Adrenal gland (tissue), 19 donors: ENCODE measurements at places on chromosomes 16 and 17.

DNA sequence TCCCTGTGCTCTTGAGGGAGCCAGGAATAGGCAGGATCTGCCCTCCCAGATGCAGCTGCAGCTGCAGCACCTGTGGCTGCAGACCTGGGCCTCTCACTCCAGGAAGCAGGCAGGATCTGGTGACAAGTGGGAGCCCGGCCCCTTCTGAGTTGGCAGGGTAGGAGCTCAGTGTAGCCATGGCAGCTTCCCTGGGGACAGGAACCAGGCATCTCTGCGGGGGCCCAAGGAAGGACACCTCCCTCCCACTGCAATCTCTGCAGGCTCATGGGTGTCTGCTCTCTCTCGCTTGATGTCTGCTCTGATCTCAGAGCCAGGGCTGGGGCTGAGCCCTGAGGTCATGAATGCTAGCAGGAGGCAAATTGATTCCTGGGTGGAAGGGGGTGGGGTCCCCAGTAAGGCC, 592.5 kb upstream of the CA10 start:
- DNase-seq = no peak

DNA sequence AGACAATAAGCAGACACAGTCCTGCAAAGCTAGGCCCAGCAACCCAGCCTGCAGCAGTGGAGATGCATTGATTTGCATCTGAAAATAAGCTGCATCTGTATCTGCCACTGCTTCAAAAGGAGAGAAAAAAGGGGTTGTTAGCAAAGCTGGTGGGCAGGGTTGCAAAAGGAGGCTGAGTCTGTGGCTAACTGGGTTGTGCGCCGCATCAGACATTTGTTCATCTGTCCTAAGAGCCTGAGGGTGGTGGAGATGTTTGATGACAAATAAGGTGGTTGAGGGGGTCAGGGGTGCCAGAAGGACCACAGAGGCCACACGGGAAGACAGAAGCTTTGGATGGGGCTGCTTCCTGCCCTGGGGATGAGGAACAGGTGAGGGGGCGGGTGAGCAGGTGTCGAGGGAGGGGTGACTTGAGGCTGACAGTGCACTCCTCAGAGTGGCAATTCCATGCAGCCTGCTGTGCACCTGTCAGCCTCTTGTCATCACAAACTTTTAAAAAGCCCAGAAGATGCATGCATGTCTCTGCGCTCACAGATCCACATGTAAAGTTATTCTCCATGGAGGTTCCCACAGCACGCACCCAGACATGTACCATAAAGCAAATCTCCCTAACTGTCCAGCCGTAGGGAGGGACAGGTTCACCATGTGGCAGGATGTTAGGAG, 35.4 kb downstream of the WSB1 start:
- DNase-seq = no peak

DNA sequence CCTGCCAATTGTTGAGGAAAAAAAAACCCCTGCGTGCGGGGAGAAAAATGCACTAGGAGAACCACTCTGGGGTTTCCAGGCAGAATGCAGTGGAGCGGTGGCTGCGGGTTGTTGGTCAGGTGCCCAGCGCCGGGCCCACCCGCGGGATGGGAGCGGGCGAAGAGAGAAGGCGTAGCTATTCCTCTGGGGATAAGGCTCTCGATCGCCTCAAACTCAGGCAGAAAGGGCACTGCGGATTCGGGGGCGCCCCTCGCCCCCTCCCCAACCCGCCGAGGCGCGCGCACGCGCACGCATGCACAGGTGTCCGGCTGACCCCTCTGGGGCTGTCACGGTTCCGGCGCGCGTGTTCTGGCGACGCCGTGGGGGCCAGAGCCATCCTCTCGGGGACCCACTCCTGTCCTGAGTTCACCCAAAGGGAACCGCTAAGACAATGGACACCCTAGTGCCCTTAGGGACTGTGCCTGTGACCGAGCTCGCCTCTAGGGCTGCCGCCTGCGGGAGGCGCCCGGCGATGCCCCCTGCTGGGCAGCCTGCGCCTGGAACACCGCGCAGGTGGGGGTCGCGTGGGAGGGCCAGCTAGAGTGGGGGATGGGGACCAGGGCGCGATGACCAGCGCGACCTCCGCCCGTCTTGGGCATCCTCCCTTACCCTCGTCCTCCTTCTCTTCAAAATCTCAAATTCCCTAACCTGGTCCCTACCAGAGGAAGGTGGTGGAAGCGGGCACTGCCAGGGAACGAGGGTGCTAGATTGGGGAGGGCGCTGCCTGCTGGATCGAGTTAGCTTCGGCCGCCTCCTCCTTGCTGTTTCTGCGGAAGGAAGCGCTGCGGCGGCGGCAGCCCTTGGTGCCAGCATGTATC, 14.4 kb upstream of the CBX8 start:
- no peak for DNase-seq

- no peak for DNase-seq
These were observed 6.0 kb downstream of the SOX9 start for GRCh38 chr17:72126575-72127486.

DNA sequence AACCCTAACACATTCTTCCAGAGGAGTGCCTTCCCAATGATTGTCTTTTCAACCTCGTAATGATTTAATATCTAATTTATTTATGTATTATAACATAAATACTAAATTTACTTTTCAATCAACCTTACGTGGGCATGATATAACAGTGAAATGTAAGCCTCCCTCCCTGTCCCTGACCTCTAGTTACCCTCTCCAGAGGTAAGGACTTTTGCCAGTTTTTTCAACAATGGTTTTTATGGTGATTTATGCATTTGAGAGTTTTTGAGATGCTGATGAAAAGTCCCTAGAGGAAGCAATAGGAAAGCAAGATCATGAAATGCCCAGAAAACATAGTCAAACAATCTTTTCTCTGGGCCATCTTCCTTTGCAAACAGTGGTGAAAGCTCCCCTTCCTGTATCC, 35.2 kb upstream of the PLLP start:
- no peak for DNase-seq
